ENCODE measurements at places on chromosomes 6 and 20.
A peak's percentile ranks its signal among the peaks of the same experiment; 100 is the strongest.

DNA sequence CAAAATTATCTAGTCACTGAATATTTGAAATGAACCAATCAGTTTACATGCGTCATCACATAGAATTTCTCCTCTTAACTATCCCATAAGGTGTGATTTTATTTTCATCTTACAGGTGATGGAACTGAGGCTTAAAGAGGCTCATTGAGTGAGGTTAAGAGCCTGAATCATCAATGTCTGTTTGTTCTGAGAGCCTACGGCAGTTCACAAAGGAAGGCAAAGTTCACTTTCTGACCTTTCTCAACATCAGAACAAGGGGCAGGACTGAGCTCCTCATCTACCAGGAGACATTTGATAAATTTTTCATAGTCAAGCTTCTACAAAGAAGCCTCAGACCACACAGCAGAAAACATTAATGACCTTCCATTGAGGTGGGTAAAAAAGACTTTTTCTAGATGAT, 54.9 kb upstream of the OLIG3 start:
- no peak for DNase-seq

- DNase-seq: no peak
These were observed 111.1 kb downstream of the FAM83B start for GRCh38 chr6:54957698-54958097.

GRCh38 chr6:82331031-82331773, 32.4 kb upstream of the TPBG start:
- no peak for DNase-seq

GRCh38 chr6:104325341-104326172, 534.2 kb downstream of the HACE1 start:
- peak; percentile 23 for DNase-seq

GRCh38 chr6:43170417-43170930, 595 bp upstream of the SRF start:
- DNase-seq: no peak

GRCh38 chr6:41470029-41470330, 76.2 kb upstream of the FOXP4 start:
- peak; percentile 61 for DNase-seq

DNA sequence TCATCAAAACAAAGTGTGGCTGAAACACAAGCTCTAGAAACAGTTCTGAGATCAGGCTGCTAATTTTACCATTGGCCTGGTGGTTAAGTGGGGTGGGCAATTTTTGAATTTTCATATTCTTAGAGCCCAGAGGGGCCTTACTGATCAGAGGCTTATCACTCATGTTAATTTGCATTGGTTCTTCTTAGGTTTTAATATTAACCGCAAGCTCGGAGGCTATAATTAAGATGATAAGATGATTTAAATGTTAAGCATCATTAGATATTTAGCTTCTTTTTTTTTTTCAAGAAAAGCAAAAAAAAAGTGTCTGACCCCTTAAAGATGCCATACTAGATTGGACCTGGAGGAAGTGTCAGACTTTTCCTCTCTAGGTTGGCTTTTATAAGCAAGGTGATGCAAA, 8.4 kb upstream of the POPDC3 start:
- DNase-seq: no peak

- no peak for DNase-seq
These were observed 43.1 kb downstream of the MBOAT1 start for GRCh38 chr6:20169119-20169557.

GRCh38 chr6:77466055-77466450, 2.8 kb upstream of the HTR1B start:
- peak; percentile 48 for DNase-seq

DNA sequence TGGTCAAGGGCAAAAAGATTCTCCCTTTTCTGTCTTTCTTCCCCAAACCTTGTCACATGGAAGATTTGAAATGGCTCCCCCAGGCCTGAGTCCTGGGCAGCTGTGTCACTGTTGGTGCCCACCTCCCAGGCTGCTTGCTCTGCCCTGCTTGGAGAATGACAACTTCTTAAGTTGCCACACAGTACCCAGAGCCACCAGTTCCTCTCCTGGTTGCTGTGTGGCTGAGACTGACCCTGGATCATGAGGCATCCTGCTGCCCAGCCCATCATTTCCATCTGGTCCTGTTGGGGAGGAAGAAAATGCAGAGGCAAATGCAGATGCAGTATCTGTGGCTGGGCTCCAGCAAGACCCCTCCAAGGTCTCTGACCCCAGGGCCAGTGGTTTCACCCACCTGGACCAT, 113.7 kb downstream of the PHACTR3 start:
- no peak for DNase-seq

DNA sequence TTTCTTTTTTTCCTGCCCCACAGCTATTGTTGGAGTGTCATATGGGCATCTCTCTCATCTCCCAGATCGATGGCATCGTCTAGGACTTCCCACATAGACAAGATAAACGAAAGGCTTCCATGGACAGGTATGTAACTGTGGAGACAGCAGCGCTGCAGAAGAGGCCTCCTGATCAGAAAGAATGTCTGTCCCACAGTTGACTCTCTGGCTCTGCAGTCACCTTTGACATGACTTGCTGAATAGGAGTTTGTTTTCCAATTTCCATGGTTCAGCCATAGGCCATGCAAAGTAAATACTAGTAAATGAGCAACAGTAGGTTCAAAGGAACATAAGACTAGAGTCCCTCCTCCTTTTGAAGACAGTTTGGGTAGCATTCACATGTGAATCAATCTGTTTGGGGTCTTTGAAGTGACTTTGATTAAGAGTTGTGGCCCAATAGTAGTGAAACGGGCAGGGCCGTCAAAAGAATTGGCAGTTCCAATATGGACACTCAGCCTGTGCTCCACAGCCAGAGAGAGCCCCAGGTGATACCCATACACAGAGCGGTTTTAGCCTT, 134.7 kb upstream of the IFNGR1 start:
- DNase-seq: no peak

DNA sequence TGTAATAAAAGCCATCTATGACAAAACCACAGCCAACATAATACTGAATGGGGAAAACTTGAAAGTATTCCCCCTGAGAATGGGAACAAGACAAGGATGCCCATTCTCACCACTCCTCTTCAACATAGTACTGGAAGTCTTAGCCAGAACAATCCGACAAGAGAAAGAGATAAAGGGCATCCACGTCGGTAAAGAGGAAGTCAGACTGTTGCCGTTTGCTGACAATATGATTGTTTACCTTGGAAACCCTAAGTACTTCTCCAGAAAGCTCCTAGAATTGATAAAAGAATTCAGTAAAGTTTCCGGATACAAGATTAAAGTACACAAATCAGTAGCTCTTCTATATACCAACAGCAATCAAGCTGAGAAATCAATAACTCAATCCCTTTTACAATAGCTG, 14.0 kb upstream of the RUNX2 start:
- DNase-seq: no peak

GRCh38 chr6:168724669-168725570, 283.9 kb downstream of the SMOC2 start:
- no peak for DNase-seq

- no peak for DNase-seq
These were observed 100.8 kb upstream of the NEDD9 start for GRCh38 chr6:11333132-11333849.

GRCh38 chr6:87473419-87473903, 687 bp downstream of the SLC35A1 start:
- peak; percentile 75 for DNase-seq

- no peak for DNase-seq
These were observed 10.9 kb downstream of the CASP8AP2 start for GRCh38 chr6:89840538-89840937.

DNA sequence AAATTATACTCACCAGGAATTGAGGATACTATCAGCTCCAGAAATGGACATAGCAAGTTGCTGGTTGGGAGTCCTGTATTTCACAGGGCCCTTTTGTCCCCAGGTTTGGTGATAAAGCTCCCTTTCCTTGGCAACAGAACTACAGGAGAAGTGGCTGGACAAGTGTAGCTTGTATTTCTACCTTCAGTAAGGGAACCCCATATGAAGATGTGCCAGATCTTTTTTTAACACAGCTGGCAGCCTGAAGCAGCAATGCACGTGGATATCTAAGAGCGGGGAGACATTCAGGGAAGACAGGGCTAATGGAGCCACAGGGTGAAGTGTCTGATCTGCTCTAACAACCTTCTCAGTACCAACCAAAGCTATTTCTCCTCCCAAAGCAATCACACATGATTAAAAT, 373.9 kb upstream of the ID4 start:
- DNase-seq: no peak

DNA sequence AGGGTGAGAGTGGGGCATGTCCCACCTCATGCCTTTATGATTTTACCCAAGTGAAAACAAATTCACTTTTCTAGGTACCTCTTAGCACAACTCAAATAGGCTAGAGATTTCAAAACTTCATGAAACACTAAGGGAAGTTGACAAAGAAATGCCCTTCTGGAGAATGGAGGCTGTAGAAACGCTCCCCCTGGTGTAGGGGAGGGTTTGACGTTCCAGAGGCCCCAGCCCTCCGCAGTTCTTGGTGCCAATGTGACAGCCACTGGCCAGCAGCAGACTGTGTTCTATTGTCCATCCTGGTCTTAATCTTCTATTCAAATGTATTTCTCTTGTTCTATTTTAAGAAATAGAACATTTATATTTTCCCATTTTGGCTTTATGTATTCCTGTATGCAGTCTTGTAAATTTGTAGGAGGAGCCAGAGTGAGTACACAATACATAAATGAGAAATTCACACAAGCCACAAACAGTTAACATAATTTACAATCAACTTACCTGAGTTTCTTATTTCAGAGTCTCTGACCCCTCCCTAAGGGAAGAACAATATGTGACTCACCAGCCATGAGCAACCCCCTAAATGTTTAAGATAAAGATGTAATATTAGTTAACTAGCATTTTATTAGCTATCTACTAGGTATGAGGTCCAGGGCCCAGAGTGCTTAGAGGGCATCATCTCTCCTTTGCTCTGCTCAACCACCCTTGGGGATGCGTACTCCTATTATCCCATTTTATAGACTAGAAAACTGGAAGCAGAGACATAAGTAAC, 8.8 kb upstream of the MUC21 start:
- DNase-seq: no peak

DNA sequence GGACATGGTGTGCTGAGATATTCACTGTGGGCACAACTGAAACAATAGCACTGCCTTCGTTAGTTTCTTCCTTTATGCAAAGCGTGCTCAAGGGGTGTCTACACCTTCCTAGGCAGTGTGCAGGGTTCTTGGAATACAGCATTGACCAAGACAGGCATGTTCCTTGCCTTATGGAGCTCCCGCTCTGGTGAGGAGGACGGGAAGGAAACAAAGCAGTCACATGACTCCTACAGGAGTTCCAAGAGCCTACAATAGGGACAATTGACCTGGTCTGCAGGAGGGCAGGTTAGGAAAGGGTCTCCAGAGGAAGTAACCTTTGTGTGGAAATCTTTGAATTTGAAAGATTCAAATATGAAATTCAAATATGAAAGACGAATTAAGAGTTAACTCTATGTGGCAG, 25.8 kb upstream of the SIRPB2 start:
- DNase-seq: no peak

GRCh38 chr20:1632178-1632577, 12.4 kb upstream of the SIRPB1 start:
- peak; percentile 51 for DNase-seq

DNA sequence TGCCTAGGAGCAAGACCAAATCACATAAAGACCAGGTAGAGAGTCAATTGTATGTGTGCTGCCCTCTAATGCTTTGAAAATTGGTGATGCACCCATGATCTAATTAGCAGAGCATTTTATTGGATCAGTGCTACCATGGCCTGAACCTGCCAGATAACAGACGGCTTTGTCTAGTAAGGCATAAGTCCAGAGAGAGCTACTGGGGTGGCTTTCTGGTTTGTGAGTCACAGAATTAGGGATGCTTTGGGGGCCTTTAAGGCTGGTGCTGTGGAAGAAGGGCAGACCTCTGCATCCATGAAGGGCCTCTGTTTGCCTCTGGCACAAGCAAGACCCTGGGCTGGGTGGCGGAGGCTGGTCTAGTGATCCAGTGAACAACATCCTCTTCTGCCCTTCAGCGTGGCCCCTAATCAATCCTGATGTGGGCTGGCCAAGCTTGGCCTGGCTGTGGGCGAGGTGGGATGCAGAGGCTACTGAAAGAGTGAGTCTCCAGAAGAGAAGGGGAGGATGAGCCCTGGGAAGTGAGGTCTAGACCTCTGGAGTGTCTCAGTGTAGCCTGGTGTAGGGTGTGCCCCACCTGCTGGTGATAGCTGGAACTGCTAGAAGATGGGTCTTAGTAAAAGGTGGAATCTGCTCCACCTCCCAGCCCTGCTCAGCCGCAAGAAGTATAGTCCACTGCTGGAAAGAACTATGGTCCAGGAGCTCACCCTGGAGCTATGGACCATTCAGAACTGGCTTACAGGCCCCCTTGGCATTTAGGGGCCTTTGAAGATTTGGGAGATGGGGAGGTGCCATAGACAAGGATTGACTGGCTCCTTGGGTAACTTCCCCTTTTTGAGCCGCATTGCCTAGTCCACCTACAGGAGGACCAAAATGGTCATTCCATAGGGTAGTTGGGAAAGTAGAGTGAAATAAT, 36.7 kb upstream of the AAR2 start:
- peak; percentile 81 for DNase-seq

Data from GM13976 (cell line).